ENCODE measurements at places on chromosomes 16 and 17.

DNA sequence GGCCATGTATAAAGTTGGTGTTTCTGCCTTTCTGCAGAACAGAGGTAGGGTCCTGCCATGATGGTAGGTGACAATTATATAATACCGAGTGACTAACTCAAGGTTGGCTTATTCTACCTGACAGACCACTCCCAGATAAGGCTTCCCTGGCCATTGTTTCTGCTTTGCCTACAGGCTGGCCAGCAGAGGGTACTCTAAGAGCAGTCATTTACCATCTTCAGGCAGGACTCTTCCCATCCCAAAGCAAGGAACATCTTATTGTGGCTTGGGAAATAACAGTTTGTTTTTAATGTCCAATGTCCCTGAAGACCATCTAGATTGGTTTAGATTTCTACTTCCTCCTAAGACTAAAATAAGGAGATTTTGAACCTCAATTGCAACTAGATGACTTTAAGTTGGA lies 74.1 kb downstream of the SNX11 start:
- no peak for DNase-seq

- DNase-seq = no peak
Observed at GRCh38 chr16:61926766-61927165, 109.5 kb downstream of the CDH8 start.

- no peak for DNase-seq
Observed at GRCh38 chr16:68480084-68480995, 32.0 kb upstream of the SMPD3 start.

GRCh38 chr17:5419356-5419958 lies at the start of gene NUP88:
TSS of gene NUP88 (minus strand) at chr17:5419662. CDS start at chr17:5419650, 12 bp downstream.
- DNase-seq = peak; percentile 93

- DNase-seq = no peak
Observed at GRCh38 chr16:70331588-70332358, 14.9 kb upstream of the DDX19A start.

- no peak for DNase-seq
Observed at GRCh38 chr17:18859256-18859655, 1.3 kb downstream of the PRPSAP2 start.

DNA sequence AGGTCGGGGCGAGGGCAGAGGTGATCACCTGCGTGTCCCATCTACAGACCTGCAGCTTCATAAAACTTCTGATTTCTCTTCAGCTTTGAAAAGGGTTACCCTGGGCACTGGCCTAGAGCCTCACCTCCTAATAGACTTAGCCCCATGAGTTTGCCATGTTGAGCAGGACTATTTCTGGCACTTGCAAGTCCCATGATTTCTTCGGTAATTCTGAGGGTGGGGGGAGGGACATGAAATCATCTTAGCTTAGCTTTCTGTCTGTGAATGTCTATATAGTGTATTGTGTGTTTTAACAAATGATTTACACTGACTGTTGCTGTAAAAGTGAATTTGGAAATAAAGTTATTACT lies 28.9 kb downstream of the STH start:
- no peak for DNase-seq

DNA sequence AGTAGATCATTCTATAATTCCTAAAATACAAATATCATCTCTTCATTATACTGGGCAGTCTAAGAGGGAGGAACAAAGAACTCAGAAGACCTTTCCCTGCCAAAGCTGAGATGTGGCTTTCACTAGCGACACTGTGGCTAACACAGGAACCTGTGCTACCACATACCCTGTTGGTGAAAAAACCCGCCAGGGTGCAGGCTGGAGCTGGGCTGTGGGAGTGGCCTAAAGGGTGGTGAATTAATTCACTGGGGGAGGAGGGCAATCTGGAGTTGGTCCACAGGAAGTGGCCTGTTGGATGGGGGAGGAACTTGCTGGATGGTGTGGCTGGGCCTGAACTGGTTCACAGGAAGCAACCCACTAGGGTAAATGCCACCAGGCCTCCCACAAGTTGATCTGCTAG lies 7.4 kb downstream of the ZNF594 start:
- no peak for DNase-seq

GRCh38 chr16:2857451-2858244 lies at the start of gene PRSS22:
TSS of gene PRSS22 (minus strand) at chr16:2858170. CDS start at chr16:2858104, 66 bp downstream.
- no peak for DNase-seq

DNA sequence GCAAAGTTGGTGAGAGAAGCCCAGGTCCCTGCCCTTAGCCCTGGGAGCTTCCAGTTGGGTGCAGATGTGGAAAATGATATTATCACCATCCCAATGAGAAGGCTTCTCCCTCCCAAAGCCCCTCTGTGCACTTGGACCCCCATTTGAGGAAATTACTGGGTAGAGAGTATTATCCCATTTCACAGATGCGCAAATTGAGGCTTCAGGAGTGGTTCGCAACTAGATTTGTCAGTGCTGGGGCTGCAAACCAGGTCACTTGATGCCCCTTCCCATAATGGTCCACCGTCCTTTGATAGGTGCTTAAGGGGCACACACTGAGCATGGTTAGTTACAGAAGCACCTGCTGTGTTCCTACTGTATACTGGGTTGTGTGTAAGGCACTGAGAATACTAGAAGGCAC lies 14.3 kb upstream of the FOXN1 start:
- no peak for DNase-seq

GRCh38 chr17:82419540-82419939 lies 1.2 kb upstream of the OGFOD3 start:
- DNase-seq = no peak

DNA sequence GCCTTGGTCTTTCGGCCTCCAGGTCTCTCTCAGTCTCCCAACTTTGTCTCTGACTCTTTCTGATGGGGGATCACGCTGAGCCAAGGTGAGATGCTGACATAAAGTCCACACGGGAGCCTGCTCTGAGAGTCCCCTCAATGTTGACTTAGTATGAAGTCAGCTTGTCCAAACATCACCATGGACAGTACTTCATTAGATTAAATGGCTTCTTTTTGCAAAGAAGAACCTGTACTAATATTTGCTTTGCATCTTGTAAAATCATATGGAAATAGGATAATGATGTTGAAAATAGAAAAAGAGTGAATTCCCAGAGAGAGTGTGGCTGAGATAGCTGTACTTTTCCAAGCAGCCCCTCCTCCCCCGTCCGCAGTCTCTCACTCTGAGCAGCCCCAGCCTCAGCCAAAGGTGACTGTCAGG lies 56.7 kb upstream of the SIAH1 start:
- no peak for DNase-seq

- DNase-seq = no peak
Observed at GRCh38 chr17:76534831-76535732, 2.4 kb downstream of the CYGB start.

- no peak for DNase-seq
Observed at GRCh38 chr16:69412287-69412686, 12.1 kb upstream of the CYB5B start.

- peak; percentile 22 for DNase-seq
Observed at GRCh38 chr17:82754297-82755208, 2.7 kb downstream of the TBCD start.

- no peak for DNase-seq
Observed at GRCh38 chr16:88472637-88473205, 19.6 kb downstream of the ZFPM1 start.

- DNase-seq = no peak
Observed at GRCh38 chr16:81830845-81831540, 51.9 kb downstream of the PLCG2 start.

DNA sequence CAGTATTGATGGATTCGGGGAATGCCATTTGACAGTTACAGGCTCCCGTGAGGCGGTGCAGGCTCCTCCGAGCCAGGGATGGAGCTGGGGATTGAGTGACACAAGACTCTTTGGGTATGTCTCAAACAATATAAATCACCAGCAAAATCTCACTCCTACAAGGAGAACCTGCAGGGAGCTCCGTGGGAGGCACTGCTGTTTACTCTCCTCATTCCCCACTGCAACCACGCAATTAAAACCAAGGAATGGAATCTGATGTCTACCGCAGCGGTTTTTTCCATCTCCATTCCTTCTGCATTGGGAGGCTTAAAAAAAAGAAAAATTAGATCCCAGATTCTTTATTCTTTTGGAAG lies 157.9 kb downstream of the WWOX start:
- DNase-seq = no peak

GRCh38 chr16:74052016-74052415 lies 244.6 kb upstream of the PSMD7 start:
- DNase-seq = no peak

DNA sequence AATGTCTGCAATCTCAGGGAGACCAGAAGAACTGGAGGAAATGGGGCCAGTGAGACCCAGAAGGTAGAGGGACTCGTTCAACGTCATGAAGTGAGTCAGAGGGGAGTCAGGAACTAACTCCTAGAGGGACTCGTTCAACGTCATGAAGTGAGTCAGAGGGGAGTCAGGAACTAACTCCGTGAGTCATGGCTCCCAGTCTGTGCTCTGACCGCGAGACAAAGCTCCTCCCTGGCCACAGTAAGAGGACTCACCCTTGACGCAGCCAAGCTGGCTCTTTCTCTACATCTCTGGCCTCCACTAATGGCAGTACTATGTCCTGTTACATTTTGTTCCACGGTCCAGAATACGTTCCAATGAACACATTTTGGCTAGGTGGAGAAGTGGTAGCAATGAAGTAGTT lies 902.5 kb downstream of the KCNJ2 start:
- DNase-seq = no peak

- DNase-seq = no peak
Observed at GRCh38 chr17:17888821-17889220, 52.0 kb upstream of the SREBF1 start.

GRCh38 chr17:11840052-11840451 lies 157.2 kb downstream of the ZNF18 start:
- no peak for DNase-seq

- DNase-seq = no peak
Observed at GRCh38 chr16:31395647-31396046, 2.5 kb downstream of the ITGAD start.

- DNase-seq = no peak
Observed at GRCh38 chr16:11819798-11820197, 22.7 kb upstream of the ZC3H7A start.

DNA sequence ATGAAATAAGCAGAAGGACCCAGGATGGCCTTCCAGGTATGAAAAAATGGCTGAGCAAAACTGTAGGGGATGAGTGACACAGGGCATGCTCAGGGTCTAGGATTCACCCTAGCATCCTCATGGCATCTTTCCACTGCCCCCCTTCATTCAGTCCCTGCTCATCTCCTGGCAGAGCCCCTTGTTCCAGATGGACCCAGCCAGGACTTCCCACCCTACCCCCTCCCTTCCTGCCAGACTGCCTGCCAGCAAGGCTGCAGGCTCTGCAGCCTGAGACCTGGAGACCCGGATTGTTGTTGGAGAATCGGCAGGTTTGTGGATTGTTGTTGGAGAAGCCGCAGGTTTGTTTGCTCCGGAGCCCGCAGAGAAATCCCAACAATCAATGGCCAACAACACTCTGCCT lies 6.6 kb downstream of the SEZ6 start:
- DNase-seq = no peak

DNA sequence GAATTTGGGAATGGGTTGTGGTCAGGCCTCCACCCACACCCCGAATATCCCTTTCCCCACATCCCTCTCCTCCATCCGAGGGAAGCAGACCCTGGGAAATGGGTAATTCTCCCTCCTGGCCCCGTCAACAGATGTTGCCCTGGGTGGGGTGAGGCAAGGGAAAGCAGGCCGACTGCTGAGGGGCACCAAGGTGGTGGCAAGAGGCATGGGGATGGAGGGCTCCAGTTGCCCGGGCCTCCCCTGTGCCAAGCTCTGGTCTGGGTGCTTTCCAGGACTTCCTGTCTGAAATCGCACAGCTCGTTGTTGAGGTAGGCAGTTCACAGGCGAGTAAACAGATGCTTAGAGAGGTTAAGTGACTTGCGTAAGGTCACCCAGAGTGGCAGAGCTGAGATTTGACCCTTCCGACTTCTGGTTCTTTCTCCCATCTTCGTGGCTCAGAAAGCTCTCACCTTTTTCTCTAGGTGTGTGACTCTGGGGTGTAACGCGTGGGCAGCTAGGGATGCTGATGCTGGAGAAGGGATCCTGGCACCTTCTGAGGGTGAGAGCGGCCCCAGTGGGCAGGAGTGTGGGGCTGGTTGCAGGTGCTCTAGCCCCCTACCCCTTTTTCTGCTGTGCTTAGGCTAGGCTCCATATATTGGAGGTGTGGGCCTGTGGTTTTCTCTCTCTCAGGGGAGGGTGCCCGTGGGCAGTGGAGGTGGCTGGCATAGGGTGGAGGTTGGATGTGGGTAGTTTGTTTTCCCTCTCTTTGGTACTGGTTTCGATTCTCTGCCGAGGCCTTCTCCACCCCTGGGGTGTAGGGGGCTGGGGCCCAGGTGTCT lies 17.2 kb downstream of the RARA start:
- no peak for DNase-seq

- DNase-seq = peak; percentile 87
Observed at GRCh38 chr16:2964475-2965336, 631 bp downstream of the KREMEN2 start.

GRCh38 chr17:9256751-9257629 lies 235.7 kb downstream of the NTN1 start:
- DNase-seq = no peak

- DNase-seq = no peak
Observed at GRCh38 chr16:89583197-89583894, 7.8 kb downstream of the CPNE7 start.

DNA sequence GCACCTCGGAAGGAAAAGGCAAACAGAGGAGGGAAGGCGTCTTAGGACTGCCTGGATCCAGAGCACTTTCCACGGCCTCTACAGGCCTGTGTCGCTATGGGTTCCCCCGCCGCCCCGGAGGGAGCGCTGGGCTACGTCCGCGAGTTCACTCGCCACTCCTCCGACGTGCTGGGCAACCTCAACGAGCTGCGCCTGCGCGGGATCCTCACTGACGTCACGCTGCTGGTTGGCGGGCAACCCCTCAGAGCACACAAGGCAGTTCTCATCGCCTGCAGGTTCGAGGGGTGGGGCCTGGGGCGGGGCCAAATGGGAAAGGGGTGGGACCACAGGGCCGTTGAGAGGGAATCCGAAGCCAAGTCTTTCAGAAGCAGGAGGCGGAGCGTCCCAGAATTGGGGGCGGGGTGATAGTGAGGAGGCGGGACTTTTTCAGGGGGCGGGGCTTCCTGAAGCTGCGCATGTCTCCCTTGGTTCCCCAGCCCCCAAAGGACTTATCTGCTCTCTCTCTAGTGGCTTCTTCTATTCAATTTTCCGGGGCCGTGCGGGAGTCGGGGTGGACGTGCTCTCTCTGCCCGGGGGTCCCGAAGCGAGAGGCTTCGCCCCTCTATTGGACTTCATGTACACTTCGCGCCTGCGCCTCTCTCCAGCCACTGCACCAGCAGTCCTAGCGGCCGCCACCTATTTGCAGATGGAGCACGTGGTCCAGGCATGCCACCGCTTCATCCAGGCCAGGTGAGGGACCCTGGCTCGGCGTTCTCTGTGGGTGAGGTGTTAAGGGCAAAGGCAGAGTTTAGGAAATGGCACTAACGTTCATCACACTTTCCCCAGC lies 939 bp downstream of the BCL6B start:
- no peak for DNase-seq

GRCh38 chr16:69345923-69346322 lies 5.7 kb downstream of the TMED6 start:
- no peak for DNase-seq
